T-cell (primary cell): ENCODE measurements at places on chromosomes 6 and 20.

- DNase-seq = no peak
Measured at GRCh38 chr6:154432533-154433476, 76.2 kb upstream of the IPCEF1 start.

DNA sequence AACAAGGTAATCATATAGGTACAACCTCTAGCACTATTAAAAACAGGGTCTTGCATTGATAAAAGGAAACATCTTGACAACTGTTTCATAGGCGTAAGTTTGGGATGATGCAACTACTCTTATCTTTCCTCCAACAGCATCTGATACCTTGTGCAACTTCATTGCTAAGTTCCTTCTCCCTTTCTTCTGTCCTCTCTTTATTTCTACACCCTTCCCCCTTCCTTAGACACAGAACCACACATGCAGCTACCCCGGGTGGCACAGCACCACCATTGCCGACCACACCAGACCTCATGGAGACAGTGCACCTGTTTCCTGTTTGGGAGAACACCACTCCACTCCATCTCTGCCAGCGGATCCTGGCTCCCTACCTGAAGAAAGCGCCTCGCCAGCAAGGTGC, 14.4 kb downstream of the MYB start:
- no peak for DNase-seq

DNA sequence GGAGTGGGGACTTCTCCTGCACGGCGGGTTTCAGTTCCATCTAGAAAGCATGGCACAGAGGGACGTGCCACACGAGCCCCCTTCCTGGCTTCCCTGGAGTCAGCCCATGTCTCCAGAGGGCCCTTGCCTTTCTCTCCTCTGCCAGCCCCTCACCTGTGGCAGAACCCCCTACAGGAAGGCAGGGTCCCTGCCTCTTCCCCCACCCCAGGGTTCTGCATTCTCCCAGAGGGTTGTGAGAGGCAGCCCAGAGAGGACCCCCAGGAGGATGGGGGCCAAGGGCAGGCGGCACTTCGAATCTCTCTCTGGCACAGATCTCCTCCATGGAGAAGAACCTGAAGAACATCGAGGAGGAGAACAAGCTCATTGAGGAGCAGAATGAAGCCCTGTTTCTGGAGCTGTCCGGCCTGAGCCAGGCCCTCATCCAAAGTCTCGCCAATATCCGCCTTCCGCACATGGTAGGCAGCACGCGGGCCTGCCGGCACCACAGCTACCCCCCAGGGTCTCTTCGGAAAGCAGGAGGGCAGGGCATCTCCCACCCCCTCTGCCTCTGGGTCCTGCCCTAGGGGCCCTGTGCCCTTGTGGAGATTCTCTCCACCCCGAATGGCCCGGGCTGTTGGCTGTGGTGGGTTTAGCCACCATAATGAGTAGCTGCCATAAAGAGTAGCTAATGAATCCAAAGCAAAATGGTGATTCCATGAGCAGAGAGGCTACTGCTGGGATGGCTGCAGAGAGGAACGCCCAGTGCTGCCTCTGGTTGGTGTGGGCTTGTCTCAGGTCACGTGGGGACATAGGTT, 15.9 kb upstream of the PCMTD2 start:
- DNase-seq = no peak

- no peak for DNase-seq
Measured at GRCh38 chr20:17863209-17863576, 105.4 kb downstream of the SNX5 start.

GRCh38 chr20:43506238-43506637, 1.3 kb upstream of the L3MBTL1 start:
- DNase-seq = no peak

GRCh38 chr6:138500867-138501446, 1.7 kb upstream of the NHSL1 start:
- DNase-seq = no peak

- no peak for DNase-seq
Measured at GRCh38 chr6:107221519-107221918, 106.2 kb upstream of the BEND3 start.

DNA sequence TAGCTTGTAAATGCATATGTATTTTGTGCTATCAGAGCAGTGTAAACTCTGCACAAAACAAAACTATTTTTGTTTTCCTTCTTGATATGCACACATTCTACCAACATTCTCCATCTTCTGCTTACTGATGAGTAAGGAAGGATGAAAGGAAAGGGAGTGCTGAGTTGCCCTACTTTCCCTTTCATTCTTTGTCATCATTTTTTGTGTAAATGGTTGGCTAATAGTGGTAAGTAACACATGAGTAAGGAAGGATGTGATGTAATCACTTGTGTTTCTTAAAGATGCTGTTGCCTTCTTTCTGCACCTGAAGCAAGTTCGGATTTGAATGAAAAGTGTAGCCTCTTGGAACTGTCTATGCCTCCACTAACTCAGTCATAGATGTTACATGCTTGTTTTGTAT, 4.6 kb upstream of the REV3L start:
- no peak for DNase-seq

DNA sequence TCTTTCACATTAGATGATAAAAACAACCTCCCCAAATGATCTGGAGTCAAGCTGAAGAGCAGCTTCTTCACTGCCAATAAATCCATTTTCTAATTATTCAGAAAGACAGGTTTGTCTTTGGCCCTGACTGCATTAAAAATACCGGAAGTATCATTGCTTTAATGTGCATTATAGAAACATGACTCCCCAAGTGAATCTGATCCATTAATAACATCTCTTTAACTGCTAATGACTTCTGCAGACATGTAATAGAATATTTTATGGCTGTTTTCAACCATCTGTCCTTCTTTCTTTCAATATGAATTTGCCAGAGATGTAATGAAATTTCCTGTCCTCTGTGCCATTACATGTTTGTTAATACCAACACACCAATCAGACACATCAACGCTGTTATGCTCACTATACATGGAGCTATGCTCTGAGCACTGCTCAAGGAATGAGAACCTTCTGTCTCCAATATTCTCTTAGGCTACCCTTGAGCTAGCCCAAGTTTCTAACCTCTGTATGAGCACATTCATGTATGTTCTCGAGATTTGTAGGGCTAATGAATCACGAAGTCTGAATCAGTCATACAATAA, 87.8 kb downstream of the LYRM4 start:
- DNase-seq = no peak

DNA sequence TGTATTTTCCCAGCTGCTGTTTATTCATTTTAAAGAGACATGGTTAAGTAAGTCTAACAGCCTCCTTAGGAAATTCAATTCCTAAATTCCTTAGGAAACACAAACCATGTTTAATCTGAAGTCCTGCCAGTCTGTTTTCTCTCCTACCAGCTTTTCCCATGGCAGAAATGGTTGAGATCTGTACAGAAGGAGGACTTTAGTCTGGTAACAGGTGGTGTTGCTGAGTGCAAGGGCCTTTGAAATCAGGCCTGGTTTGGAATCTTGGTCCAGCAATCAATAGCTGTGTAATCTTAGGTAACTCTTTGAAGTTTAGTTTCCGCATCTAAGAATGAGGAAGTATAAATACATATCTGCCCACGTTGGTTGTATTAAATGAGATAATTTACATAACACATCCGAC, 232.5 kb downstream of the LAMA2 start:
- no peak for DNase-seq

- DNase-seq = no peak
Measured at GRCh38 chr20:8656335-8656734, 412.6 kb upstream of the PLCB4 start.
